ENCODE measurements at places on chromosomes 2 and 18. TPM values are rescaled to one million over a fixed set of nuclear protein-coding genes. Genes with fewer than 3 reads are reported as not detected.

RSAD2 gene
- 4.4 TPM for total RNA-seq

CCDC141 gene
- 14.8 TPM for total RNA-seq

TTC31 gene
- 34.8 TPM for total RNA-seq

EPAS1 gene
- total RNA-seq, result 5.1 TPM

C1QL2 gene
- total RNA-seq, result 0.14 TPM

IL18R1 gene
- total RNA-seq, result 0.13 TPM

OXER1 gene
- total RNA-seq, result 4.3 TPM

KIF5C gene
- total RNA-seq, result 26.8 TPM

GRCh38 chr2:234823196-234823876 lies 128.5 kb upstream of the SH3BP4 start:
- DNase-seq, result no peak

- DNase-seq, result no peak
Observed at GRCh38 chr2:1154710-1155594, 204.3 kb downstream of the SNTG2 start.

DNA sequence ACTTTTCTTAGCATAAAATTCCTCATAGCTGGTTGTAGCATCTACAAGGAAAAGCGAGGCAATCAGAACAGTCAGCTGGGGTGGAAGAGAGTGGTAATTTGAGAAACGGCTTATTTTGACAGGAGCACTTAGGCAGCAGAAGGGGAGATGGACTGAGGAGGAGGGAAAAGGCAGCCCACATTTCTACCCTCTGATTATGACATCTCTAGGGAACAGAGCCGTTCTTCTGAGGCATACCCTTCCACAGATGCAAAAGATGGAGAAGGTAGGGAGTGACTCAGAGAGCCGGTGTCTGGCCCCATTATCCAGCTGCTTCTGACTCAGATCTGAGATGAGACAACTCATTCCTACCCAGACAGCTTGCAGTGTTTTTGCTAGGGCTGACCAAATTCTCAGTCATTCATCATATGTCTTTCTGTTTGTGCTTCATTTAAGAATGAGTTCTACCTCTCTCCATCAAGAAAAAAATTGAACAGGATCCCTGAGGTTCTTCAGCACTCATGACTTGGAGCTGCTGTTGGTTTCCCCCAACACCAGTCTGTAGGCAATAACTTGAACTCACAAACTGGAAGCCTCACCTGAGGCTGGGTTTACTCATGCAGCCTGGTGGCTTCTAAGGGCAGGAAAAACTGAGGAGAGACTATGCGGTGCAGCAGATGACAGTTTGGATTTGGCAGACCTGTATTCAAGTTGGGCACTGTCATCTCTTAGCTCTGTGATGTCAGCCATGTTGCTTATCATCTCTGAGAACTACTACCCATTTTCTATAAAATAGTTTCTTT lies 15.9 kb upstream of the SEC11C start:
- no peak for DNase-seq

GRCh38 chr18:67926929-67927864 lies 410.7 kb upstream of the DSEL start:
- no peak for DNase-seq

GRCh38 chr2:200617156-200618053 lies 31.6 kb downstream of the AOX1 start:
- no peak for DNase-seq

DNA sequence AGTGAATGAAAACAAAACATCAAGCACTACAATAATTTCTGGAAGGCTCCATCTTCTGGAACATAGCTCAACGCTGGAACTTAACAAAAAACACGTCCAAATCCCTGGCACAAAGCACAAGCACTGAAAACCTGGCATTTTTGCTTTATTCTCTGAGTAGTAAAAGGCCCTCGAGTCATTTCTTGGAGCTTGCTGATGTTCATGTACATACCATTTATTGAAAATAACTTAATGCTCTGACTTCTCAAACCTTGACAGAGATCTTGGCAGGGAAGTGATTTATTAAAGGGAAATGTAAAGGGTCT lies 76.5 kb upstream of the STK17B start:
- DNase-seq, result no peak

- DNase-seq, result no peak
Observed at GRCh38 chr2:97932975-97933662, 62.6 kb downstream of the TMEM131 start.

DNA sequence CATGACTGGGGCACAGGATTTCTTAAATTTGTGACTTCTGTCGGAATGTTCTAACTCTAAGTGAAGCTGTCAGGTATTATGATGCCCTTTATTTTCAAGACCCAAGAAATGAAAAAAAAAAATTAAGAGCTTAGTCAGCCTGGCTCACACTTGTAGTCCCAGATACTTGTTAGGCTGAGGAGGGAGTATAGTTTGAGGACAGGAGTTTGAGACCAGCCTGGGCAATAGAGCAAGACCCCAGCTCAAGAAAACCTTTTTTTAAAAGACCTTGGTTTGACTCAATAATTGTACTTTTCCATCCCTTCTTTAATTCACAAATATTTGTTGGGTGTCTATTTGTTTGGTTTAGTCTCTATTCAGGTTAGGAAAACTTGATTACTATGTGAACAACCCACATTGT lies 310.0 kb downstream of the STK39 start:
- no peak for DNase-seq

DNA sequence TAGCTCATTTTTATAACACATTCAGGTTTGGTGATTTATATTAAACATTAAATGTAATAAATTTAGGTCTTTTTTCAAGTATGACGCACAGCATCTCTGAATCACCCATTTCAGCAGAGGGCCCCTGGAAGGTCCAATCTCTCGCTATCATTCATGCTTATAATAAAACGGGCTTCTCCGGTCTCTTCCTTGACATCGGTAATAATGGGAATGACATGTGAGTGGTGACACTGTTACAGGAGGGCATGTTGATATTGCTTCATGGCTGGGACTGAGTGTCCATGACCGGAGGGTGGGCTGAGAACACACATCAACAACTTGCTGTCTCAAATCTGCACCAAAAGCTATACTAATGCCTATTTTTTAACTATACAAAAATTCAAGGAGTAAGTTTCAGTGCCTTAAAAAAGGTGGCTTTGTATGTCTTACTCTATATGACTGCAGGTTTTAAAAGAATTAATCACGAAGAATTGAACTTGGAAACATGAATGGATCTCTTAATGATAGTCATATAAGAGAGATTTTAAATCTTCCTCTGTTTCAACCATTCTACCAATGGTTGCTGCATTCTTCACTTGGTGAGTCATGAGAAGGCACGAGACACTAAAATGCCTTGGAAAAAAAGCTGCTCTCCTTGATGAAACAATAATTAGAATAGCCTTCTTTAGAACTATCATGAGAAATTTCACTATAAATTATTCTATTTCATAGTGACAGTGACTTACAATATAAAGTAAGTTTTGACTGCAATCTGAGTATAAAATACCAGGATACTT lies 101.9 kb upstream of the NRP2 start:
- DNase-seq, result no peak

- no peak for DNase-seq
Observed at GRCh38 chr18:58591286-58591685, 37.6 kb downstream of the ALPK2 start.
